ENCODE measurements at places on chromosomes 11 and 22.

- DNase-seq, result no peak
Observed at GRCh38 chr22:46259374-46259773, 3.8 kb downstream of the PKDREJ start.

DNA sequence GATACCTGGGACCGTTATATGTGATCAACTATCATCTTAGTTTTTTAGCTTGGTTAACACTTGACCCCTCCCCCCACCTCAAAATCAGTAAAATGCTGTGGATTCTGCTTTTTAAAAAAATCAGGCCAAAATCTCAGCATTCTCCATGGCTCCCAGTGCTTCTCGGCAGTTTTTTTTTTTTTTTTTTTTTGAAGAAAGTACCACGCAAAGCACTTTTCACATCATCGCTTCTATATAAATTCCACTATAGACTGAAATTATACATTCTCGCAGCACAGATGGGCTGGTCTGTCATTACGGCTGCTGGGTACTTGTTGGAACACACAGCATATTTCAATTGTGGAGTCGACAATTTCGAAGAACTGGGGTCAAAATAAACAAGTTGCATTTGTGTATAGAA, 67.7 kb upstream of the PPARA start:
- DNase-seq, result no peak

DNA sequence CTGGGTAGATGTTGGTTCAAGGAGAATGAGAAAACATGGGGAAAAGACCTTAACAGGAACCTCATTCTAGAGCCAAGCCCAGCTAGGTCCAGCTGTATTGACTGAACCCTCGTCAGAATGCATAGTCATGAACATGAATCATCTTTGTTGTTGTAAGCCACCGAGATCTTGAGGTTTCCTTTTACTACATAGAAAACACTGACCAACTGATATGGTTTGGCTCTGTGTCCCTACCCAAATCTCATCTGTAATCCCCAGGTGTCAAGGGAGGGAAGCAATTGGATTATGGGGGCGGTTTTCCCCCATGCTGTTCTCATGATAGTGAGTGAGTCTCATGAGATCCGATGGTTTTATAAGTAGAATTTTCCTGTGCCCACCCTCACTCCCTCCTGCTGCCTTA, 19.4 kb upstream of the PHOX2A start:
- no peak for DNase-seq

DNA sequence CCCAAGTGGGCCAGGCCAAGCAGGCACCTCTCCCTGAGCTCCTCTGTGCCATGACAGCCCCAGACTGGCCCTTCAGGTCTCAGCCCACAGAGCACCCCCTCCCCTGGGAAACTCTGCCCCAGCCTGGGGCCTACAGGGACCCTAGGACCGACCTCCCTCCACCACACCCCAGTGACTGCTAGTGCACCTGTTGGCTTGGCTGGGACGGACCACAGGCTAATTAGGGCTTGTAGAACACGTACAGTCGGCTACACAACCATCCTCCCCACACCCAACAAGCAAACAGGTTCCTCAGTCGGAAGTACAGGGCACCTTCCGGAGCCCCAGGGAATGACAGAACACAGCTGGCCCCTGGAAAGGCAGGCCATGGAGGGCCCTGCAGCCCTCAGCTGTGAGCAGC, 4.3 kb downstream of the SBF1 start:
- no peak for DNase-seq

DNA sequence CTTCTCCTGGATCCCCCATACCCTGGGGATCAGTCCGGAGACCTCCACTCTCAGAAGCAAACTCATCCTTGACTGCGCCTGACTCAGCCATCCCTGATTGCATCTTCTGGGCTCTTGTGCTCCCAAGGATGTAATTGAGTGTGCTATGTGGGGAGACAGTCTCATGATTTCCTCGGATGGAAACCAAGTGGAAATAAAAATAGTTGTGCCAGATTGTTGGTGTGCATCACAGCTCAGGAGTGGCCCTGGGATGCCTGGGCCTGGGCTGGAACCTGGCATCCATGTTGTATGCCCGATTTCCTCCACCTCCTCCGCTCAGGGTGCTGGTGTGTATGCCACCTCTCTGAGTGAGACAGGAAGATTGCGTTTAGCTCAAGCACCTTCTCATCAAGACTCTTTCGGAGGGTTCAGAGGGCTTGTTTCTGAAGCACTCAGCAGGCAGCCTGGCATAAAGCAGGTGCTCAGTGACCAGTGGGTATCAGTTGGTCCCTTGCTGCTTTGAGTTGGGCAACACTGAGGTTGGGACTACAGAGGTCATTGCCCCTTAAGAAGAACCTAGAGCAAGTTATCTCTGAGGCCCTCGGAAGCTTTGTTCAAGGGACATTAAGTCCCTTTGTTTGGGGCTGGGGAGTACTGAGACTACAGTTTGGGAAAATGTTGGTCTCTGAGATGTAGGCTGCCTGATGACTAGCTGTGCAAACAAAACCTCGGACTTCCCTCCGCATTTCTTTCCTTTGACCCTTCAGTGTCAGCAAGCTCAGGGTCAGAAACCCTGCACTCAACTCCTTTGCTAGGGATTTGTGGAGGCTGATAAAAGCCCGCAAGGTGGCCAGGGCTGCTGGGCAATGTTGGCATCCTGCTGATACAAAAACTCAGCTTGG, 24.8 kb upstream of the MICAL2 start:
- DNase-seq, result no peak

GRCh38 chr11:44326615-44327475, 16.9 kb upstream of the ALX4 start:
- no peak for DNase-seq

GRCh38 chr22:29393019-29393608, 4.7 kb upstream of the AP1B1 start:
- no peak for DNase-seq

- no peak for DNase-seq
Observed at GRCh38 chr22:49674479-49675050, 153.1 kb downstream of the BRD1 start.

GRCh38 chr22:20989323-20990138, 7.4 kb downstream of the LZTR1 start:
- no peak for DNase-seq

GRCh38 chr11:85749884-85750283, 61.1 kb downstream of the SYTL2 start:
- DNase-seq, result no peak

DNA sequence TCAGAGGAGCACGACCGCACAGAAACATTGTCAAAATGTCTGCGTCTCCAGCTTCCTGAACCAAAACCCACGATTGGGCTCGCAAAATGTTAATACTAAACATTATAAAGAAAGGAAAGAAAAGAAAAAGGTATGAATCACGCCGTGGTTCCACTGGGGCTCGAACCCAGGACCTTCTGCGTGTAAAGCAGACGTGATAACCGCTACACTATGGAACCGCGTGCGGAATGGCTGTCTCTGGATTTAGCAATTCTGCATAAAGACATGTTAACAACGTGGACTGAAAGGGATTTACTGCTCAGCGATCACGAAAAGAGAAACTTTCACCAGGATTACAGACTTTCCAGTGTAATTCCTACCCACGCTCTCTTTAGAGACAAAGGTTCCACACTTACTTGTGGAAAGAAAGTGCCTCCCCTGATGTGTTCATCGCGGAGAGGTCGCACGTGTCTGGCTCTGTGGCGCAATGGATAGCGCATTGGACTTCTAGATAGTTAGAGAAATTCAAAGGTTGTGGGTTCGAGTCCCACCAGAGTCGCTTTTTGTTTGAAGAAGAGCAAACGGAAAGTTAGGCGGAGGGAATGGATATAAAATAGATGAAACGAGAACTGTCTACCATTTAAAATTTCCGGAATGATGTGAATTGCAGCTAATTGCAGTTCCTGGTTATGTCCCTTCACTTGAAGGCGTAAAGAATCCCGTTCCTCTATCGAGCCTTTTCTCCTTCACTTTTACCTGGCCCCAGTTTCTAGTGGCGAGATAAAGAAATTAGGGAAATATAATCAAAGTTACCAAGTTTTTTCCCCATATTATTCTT, 39.7 kb downstream of the OR4D9 start:
- peak; percentile 53 for DNase-seq
